ENCODE measurements at places on chromosomes 12 and 14.

DNA sequence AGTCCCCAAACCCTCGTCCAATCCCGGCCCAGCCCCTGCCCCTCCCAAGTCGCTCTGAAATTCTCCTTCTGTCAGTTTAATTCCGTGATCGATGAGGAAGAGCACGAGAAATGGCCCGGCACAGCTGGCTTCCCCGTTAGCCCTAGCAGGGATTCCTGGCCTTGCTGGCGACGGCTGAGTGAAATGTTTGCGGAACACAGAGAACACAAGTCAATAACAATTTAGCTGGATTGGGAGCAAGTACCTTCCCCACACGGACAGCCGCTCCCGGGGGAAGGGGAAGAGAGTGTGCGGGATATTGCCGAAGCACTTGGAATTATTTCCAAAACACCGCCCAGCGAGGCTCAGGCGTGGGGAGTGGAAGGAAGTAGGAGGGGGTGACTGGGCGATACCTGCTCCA, 134.6 kb downstream of the RBM19 start:
- no peak for DNase-seq

GRCh38 chr14:99124482-99125105, 147.4 kb downstream of the BCL11B start:
- DNase-seq, result peak; percentile 16

GRCh38 chr12:113049976-113050742, 6.4 kb upstream of the DTX1 start:
- DNase-seq, result no peak

GRCh38 chr12:21456291-21456780, 18.9 kb downstream of the PYROXD1 start:
- DNase-seq, result no peak

DNA sequence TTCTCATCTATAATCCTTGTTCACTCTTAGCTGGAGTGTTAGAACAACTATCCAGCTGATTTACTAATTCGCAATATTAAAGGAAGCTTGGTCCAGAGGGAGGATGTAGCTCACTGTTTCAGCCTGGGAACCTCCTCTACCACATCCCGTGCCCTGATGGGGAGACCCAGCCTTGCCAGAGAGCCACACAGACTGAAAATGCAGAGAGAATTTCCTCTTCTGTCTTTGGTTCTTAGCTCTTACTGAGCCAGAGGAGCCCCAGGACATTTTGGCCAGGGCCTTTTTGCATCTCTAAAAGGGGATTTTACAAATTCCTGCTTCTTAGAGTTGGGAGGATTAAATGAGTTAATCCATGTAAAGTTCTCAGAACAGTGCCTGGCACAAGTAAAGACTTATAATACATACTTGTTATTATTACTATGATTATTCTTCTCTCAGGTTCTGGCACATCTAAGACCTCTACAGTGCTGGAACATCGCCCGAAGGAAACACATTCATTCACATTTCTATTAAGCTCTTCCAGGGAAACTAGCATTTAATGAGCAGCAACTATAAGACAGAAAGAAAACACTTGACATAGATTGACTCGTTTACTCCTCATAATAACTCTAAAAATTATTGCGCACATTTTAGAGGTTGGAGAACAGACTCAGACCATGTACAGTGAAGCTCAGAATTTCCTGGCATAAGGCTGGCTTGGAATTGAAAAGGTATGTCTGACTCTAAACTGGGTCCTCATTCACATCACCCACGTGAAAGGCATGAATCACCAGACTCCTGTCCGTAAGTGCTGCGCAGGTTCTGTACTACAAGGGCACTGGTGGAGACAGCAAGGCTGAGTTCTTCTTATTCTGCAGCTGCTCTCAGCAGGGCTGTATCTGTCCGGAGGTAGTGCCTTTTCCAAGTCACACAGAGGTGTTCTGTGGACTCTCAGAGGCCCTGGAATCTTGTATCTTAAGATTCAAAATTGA, 27.8 kb upstream of the AEBP2 start:
- no peak for DNase-seq

DNA sequence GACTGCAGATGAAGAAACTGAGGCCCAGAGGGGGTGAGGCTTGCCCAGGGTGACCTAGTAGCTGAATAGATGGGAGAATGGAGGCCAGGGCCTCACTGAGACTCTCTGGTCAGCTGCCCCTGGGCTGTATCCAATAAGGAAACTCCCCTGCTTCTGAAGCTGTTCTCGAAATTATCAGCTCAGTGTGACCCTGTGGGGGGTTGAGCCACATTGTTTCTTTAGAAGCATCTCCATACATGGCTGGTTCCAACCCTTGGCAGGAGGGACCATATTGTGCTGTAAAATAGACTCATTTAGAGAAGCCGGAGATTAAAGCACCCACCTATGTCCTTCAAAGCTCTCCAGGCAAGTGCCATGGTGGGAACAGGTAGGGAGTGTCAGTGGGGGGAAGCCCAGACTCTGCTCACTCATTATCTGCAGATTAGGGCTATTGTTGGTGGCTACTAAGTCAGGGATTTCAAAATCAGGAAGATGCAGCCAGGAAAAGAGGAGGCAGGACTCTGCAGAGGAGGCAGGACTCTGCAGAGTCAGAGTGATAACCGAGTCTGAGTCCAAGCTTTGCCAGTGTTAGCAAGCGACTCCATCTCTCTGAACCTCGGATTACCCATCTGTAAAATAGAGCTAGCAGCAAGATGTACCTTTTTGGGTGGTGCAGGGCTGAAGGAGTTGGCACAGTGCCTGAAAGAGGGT, 3.5 kb downstream of the SERPINA5 start:
- DNase-seq, result no peak

DNA sequence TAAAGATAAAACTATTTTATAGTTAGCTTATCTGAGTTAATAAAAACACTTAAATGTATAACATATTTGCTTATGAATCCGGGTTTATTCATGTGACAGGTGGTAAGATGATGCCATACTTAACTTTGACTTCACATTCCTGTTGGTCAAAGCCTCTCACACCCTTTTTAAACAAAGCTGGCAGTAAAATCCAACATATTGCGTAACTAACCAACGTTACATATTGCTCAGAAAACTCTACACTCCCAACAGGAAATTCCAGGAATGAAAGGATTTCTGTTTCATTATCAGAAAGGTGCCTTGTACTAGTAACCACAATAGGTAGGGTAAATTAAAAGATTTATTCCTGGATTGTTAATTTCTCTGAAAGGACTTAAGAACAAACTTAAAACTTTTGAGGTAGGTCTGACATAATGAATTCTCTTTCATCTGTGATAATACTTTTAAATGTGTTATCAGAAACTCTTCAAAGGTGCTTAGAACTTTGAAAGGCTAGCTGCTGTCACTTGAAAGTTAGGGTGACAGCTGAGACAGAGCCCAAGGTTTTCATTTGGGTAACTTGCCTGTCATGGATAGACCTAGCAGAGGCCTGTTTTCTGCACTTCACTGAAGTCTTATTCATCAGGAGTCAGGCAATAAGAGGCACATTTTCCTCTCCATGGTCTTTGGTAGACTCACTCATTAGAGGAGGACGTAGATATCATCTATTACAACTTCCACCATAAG, 23.8 kb upstream of the CATSPERB start:
- no peak for DNase-seq

DNA sequence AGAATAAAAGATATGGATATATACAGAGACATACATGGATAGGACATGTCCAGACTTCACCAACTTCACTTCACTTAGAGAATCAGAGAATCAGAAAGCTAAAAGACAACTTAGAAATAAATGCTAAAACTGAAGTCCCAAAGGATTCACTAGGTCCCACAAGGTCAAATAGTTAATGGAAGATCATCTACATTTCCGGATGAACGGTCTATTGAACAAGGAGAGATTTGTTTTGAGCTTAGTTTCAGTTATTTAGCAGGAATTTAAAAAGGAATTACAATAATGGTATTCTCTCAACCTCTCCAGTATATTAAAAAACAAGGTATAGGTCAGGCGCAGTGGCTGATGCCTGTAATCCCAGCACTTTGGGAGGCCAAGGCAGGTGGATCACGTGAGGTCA, 187.0 kb downstream of the MED13L start:
- DNase-seq, result no peak

DNA sequence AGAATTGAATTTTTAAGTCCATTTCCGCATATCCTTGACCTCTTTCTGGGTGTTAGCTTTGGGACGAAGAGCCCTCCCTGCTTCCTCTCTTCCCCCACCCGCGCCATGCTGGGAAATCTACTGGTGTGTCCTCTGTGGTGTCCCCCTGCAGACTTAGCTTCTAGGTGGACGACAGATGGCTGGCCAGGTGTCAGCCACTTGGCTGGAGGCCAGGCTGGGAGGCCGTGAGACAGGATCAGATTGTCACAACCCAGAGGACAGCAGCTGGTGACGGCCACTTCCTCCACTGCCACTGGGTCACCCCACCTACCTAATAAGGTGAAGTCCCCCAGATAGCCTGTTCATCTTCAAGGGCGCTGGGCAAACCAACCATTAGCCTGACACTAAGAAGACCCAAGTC, 13.3 kb upstream of the DTX1 start:
- DNase-seq, result no peak

GRCh38 chr14:89259951-89260609, 157.0 kb downstream of the FOXN3 start:
- DNase-seq, result no peak

GRCh38 chr14:103867523-103867953, 20.2 kb upstream of the PPP1R13B start:
- DNase-seq, result no peak

GRCh38 chr14:101179691-101180211, 276.2 kb upstream of the RTL1 start:
- no peak for DNase-seq

DNA sequence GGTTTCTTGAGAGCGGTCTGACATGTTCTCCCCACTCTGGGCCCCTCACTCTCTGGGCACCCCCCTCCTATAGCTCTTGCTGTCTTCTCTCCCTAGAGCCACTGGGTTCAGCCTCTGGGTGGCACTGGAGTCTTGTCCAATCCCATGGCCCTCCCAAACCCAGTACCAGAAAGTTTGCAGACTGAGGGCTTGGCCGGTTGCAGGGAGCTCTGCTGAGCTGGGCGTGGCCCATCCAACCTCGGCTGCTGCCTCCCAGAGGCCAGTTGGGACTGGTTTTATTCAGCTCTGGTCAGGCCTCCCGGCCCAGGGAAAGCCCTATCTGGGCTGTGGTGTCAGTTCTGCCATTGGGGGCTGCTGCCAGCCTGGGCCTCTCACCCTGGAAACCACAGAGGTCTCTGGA, 37.9 kb downstream of the ISCA2 start:
- no peak for DNase-seq

DNA sequence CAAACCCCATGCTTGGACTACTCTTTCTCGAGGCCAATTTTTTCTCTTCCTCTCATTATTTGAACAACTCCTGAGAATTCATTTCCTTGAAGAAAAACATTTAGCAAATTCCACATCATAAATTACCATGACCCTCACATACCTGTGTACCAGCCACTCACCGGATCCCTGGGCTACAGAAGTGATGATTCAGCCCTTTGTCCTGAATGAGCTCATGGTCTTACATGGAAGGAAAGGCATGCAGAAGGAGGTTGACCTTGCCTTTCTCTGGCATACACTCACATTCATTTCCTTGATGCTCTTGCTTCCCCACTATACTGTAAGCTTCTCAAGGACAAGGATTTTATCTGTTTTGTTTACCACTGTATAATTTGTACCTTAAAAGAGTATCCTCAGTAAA, 191.5 kb downstream of the SLC5A8 start:
- no peak for DNase-seq

Data from SW 1271 (cell line).